ENCODE measurements at places on chromosomes 11 and 22.

- H3K36me3 ChIP-seq = no peaks in the 10 kb centered on the region
- no peaks in the 10 kb centered on the region for H3K4me1 ChIP-seq
- no peak overlapping the region for H3K4me3 ChIP-seq
- no peak overlapping the region for H3K27ac ChIP-seq
- no peak for DNase-seq
These were observed 56.8 kb upstream of the LRRC55 start for GRCh38 chr11:57124917-57125316.

- no peak for DNase-seq
- no peaks in the 10 kb centered on the region for H3K36me3 ChIP-seq
- no peaks in the 10 kb centered on the region for H3K27me3 ChIP-seq
These were observed 63.0 kb downstream of the RPL27A start for GRCh38 chr11:8745431-8746253.

GRCh38 chr22:31451709-31452571, 37.7 kb downstream of the EIF4ENIF1 start:
- H3K27ac ChIP-seq = no peak overlapping the region
- peaks cover 59% of the 10 kb centered on the region for H3K36me3 ChIP-seq
- no peaks in the 10 kb centered on the region for H3K27me3 ChIP-seq
- no peak overlapping the region for H3K4me3 ChIP-seq

GRCh38 chr11:94926698-94927237, 46.6 kb downstream of the CWC15 start:
- H3K4me3 ChIP-seq = no peak overlapping the region
- no peaks in the 10 kb centered on the region for H3K27me3 ChIP-seq
- no peaks in the 10 kb centered on the region for H3K4me1 ChIP-seq
- DNase-seq = no peak
- no peaks in the 10 kb centered on the region for H3K36me3 ChIP-seq

- H3K27ac ChIP-seq = peak overlapping the region; percentile 25
- no peaks in the 10 kb centered on the region for H3K36me3 ChIP-seq
- DNase-seq = no peak
- H3K4me3 ChIP-seq = no peak overlapping the region
These were observed 23.5 kb downstream of the LARGE1 start for GRCh38 chr22:33896575-33897447.

GRCh38 chr22:43275545-43276317, 67.4 kb downstream of the SCUBE1 start:
- no peak overlapping the region for H3K27ac ChIP-seq
- no peaks in the 10 kb centered on the region for H3K27me3 ChIP-seq
- H3K36me3 ChIP-seq = no peaks in the 10 kb centered on the region
- no peak for DNase-seq

- no peak overlapping the region for H3K4me3 ChIP-seq
- peak overlapping the region; percentile 36 for H3K27ac ChIP-seq
- H3K4me1 ChIP-seq = no peaks in the 10 kb centered on the region
- no peaks in the 10 kb centered on the region for H3K27me3 ChIP-seq
These were observed 181.1 kb upstream of the NECTIN1 start for GRCh38 chr11:119910051-119910450.

- H3K27ac ChIP-seq = no peak overlapping the region
- H3K4me3 ChIP-seq = no peak overlapping the region
- no peaks in the 10 kb centered on the region for H3K36me3 ChIP-seq
- peak; percentile 31 for DNase-seq
These were observed 80.1 kb upstream of the RTL6 start for GRCh38 chr22:44578110-44578457.
